RWPE2 (cell line): ENCODE measurements at places on chromosomes 6 and 20.

DNA sequence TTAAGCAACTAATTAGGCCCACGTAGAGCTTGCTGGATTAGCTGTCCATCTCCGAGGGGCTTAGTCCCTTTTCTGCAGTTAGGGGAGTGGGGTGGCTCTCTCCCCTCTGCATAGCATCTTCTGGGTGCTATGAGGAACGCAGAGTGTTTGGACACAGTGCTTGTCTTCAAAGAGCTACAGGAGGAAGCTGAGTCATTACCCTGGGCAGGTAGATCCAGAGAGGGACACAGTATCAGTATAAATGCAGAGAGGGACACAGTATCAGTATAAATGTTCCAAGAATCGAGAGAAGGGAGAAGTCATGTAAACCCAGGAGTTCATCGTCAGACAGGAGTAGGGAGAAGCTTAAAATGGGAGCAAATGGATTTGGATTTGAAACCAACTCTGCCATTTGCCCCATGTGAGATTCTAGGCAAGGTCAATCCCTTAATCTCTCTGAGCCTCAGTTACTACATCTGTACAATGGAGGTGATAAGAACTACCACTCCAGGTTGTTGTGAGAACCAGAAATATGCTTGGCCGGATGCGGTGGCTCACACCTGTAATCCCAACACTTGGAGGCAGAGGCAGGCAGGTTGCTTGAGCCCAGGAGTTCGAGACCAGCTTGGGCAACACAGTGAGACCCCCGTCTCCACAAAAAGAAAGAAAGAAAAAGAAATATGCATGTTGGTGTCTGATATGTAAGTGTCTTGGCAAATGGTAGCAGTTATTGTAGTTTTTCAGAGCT is 5.5 kb upstream of the GHRH start:
- DNase-seq: no peak

GRCh38 chr20:33463332-33464101 is 20.0 kb upstream of the SNTA1 start:
- no peak for DNase-seq

DNA sequence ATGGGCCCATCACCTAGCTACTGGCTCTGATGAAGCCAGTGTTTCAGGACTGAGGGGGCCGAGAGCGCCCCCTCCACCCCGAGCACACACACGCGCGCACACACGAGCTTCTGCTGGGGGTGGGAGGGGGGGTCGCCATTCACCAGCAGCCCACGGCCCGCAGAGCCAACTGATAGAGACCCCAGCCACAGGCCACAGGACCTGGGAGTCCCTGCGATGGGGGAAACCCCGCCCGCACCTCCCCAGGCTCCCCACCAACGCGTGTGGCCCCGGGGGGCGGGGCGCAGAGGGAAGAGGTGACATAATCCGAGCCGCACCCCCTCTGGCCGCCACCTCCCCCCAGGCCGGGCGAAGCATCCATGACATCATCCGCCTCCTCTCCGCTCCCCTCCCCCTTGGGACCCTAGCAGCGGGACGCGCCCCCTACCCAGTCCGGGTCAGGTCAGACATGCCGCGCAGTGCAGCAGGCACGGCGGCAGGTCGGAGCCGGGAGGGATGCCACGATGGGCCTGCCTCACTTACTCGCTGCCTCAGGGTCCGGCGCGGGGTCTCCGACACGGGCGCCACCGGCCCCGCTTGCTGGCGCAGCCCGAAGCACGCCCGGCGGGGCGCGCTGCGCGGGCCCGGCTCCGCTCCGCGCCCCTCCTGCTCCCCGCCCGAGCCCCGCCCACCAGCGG is at the start of gene LZTS3:
TSS of gene LZTS3 (minus strand) at position 617 of the 677 bp plus-strand sequence. CDS start 6,386 bp downstream, outside the sequence.
- DNase-seq: peak; percentile 72

DNA sequence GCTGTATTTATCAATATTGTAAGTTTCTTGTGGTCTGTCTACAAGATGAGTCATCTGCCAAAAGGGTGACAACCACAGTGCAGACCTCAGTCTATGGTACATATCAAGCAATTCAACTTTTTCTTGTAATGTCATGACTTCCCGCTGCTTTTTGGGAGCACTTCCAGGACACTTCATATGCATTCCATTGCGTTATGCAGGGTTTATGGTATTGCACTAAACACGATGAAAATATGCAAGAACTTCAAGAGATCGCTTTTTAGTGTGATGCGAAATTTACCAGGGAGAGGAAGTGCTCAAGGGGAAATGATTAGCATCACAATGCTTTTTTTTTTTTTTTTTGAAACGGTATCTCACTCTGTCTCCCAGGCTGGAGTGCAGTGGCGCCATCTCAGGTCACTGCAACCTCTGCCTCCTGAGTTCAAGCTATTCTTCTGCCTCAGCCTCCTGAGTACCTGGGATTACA is 166.5 kb downstream of the TFAP2A start:
- no peak for DNase-seq

- DNase-seq: no peak
Measured at GRCh38 chr6:37891072-37891471, 71.5 kb downstream of the ZFAND3 start.

GRCh38 chr20:52655395-52655794 is 316.8 kb upstream of the TSHZ2 start:
- DNase-seq: no peak

DNA sequence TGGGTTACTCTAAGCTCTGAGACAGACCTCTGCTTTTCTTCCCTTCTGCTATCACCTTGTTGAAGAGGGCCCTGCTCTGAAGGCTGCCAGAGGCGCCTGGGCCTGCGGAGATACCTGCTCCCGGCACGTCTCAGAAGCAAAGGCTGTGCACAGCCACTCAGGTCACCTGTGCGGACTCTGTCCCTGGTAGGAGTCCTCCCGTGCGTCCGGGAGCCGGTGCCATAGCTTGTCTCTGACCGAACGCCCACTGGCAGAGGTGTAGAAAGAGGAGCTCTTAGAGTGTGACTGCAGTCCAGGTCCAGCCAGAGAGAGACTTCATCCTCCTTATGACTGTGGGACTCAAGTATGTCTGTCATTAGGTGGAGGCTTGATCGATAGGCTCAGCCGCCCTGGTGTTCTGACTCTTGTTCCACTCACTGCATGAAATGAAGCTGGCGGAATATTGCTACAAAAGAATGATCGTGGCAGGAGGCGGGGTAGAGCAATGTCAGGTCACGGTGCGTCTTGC is 51.0 kb upstream of the UNC93A start:
- no peak for DNase-seq

GRCh38 chr6:25981568-25982263 is 19.1 kb downstream of the TRIM38 start:
- no peak for DNase-seq
